NCI-H187 treated with DMSO at 0.1 percent for 48 hours (cell line): ENCODE measurements at places on chromosomes 5 and 9.

DNA sequence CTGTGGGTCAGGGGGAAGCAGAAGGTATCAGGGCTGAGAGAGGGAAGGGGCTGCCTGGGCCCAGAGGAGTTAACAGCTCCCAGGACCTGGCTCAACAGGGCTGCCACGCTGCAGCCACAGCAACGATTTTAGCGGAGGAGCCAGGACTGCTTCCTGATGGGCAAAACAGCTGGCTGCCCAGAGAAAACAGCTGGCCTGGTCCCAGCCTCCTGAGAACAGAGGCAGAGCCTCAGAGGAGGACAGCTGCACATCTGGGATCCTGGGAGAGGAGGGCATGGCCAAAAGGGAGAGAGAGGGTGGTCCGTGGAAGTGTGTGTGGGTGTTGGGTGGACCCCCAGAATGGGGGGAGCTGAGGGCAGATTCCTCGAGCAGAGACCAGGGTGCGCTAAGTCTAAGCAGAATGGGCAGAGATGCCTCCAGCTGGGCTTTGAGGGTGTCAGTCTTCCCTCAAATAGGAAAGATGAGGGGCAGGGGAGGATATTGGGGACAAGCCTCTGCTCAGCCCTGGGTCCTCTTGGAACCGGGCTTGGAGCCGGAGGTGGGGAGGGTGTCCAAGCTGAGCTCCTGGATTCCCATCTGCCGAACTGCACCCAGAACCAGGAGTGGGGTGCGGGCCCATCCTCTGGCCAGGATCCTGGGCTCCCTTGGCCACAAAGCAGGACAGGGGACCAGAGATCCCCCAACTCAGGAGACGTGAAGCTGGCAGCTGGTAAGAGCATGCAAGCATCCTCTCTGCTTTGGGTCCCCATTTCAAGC lies 9.1 kb upstream of the CERCAM start:
- no peak for DNase-seq

- DNase-seq: no peak
Measured at GRCh38 chr5:172559004-172559932, 81.8 kb upstream of the NEURL1B start.

DNA sequence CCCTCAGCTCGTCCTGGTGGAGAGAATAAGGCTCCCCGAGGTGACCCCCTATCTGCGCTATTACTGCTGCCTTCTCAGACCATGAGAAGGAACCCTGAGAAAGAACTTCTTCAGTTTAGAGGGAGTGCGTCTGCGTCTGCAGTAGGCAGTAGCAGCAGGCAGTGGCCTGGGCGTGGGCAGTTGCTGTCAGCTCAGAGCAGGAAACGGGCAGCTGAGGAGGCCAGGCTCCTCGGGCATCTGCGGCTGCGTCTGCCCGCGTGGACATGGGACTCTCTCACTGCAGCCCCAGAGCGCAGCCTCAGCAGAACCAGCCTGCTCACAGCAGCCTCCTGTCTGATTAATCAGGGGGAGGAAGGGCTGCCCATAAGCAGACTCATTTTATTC lies 49.8 kb upstream of the FCN1 start:
- no peak for DNase-seq

GRCh38 chr5:74386571-74387334 lies 253.8 kb downstream of the ENC1 start:
- DNase-seq: no peak

DNA sequence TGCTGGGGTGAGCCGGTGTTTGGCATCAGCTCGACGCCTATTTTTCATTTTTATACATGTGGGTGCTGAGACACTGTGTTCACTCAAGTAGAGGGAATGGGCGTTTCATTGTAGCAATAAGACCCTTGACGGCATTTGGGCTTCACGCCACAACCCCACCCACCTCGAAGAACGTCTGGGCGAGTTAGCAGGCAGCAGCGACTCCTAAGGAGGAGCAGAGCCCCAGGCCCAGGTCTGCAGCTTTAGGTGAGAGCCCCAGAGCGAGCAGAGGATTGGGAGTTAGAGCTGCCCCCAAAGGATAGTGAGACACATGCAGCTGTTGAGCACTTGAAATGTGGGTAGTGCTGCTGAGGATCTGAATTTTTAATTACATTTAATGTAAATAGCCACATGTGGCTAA lies 1.6 kb upstream of the ZFP62 start:
- DNase-seq: no peak

DNA sequence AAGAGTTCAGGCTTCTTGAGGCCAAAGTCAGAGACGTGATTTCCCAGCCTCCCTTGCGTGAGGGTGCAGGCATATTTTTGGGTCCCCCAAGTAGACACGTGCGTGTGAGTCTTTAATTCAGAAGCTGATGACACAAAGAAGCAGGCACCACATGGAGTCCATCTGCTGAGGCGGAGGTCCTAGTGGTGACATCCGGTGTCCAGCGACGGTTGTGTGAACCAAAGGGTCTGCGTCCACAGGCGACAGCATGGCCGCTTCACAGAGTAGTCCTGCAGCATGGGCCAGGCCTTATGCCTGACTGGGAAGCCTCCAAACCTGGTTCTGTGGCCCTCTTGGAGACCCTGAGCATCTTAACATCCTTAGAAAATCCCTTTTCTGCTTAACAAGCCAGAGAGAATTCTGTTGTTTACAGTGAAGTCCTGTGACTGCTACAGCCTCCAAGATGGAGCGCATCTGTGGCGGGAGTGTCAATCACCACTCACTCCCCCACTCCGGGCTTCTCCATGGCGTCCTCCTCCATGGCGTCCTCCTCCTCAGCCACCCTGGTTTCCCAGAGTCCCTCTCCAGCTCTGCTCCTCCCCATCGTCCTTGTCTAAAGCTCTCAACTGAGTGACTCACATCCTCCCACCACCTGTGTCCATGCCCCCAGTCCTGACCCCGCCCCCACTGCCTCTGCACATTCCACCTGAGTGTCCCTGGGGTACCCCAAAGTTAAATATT lies 133.8 kb downstream of the PAX5 start:
- DNase-seq: no peak

DNA sequence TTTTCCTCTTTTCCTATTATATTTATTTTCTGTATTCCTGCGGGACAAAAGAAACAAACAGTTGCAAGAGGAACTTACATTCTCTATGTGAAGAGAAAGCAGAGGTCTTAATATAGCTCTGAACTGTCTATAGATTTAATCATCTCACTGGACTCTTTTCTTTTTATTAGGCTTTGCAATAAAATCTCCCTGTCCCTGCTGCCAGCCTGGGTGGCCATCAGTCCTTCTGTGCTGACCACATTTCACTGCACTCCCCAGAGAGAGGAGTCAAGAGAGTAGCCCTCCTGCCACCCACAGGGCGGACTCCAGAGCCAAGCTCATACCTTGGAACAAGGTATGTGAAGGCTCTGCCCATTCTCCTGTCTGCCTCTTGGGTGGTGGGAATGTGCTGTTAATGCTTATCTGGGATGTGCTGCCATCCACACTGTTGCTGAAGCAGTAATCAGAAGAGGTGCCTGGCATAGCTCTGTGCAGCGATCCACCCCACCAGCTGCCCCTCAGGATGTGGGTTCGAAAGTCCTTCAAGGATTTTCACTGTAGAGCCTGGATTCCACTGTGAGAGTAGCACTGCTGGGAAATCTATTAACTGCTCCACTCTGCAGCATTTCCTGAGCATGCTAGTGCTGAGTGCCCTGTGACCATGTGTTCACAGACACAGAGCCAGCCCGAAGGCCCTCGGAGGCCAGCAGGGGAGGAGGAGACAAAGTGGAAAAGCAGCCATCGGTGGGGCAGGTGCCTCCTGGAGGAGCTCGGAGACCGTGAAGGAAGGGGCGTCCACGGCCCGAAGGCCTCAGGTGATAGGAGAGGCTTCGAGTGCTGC lies 334.6 kb downstream of the MED10 start:
- DNase-seq: no peak

GRCh38 chr9:6239694-6240093 lies 24.1 kb downstream of the IL33 start:
- no peak for DNase-seq

GRCh38 chr5:79842991-79843390 lies 148.1 kb downstream of the MTX3 start:
- no peak for DNase-seq

DNA sequence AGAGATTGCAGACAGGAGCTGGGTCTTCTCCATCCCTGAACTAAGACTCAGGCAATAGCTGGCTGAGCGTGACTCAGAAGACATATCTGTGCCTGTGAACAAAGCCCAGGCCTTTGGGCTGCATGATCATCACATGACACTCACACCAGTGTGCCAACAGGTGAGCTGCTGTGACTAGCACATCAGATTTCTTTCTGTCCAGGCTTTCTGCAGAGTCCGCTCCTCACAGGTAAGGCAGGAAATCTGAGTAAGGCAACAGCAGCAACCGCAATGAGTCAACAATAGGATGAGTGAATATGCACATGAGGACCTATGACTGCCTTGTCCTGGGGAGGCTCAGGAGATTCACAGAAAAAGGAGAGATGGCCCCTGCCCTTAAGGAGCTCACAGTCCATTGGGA lies 293.6 kb downstream of the ACTL7B start:
- no peak for DNase-seq

DNA sequence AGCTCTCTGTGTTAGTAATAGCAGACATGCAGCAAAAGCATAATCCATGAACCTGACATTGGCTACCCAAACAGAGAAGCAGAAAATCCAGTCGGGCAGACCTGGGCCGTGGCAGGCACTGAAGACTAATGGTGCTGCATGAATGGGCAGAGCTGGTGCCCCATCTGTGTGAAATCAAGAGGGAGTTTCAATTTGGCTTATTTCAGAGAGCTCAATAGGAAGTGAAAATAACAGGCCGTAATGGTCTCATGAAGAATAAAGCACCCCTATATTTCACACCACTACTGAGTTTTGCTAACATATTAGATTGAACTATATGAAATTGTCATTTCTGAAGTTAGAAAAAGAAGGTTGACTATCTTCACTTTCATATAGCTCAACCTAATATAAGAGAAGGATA lies 149.7 kb downstream of the ENC1 start:
- no peak for DNase-seq

DNA sequence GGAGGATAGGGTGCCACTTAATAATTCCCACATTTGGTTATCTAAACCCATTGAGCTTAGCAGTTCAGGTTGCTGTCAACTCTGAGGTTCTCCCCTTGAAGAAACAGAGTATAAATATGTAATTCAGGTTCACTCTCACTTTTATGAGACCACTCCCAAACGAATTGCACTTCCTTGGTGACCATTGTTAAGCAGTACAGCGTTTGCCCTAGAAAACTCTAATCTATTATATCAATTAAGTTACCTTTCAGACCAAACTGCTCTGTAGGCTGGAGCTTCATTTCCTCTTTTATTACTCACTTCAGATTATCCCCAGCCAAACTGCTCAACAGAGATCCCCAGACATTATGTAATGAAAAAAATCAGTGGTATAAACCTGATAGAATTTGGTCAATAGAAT lies 1317.0 kb upstream of the ACO1 start:
- DNase-seq: no peak

DNA sequence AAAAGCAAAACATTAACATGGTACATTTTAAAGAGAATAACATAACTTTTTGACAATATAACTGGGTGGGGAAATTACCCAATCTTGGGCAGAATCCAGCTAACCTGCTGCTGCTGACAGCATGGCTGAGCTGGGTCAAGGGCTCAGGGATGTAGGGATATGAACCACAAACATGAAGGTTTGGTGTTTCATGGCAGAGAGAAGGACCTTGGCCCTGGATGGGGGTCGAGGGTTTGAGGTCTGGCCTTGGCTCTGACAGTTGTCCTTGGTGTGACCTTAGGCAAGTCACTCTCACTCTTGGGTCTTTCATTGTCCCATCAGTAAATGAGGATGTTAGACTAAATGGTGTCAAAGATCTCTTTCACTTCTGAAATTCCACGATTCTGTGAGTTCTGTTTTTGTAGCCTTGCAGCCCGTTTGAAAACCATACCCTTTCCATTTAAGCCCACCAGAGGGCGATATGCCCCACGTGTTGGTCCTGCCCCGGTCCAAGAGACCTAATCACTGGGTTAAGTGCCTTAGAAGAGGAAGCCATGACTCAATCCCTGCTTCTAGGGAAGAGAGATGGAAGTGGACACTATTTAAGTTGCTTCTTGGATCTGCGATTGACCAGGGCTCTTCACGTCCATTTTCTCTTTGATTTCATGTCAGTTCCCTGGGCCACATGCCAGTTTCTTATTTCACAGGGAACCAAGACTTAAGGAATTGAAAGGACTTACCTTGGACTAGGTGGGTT lies 56.8 kb upstream of the TEX48 start:
- peak; percentile 16 for DNase-seq

- no peak for DNase-seq
Measured at GRCh38 chr9:37229882-37230482, 109.6 kb downstream of the ZCCHC7 start.

GRCh38 chr5:33891788-33892619 lies at the start of gene ADAMTS12:
ADAMTS12 (minus strand) TSS chr5:33891990; CDS start chr5:33891856, 134 bp downstream.
- DNase-seq: no peak

DNA sequence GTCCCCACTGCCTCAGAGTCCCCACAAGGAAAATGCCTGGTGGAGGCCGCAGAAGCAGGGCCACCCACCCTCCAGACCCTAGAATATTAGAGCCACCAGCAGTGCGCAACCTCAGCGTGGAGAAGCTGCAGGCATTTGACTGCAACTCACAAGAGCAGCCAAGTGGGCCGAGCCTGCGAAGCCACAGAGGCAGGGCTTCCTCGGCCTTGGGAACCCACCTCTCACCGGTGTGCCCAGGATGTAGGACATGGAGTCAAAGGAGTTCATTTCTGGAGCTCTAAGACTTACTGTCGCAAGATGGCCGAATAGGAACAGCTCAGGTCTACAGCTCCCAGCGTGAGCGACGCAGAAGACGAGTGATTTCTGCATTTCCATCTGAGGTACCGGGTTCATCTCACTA lies 397.9 kb upstream of the PIK3R1 start:
- DNase-seq: no peak

- DNase-seq: no peak
Measured at GRCh38 chr5:132479111-132479951, 11.2 kb downstream of the IRF1 start.

GRCh38 chr5:13704396-13704795 lies 240.1 kb downstream of the DNAH5 start:
- no peak for DNase-seq

DNA sequence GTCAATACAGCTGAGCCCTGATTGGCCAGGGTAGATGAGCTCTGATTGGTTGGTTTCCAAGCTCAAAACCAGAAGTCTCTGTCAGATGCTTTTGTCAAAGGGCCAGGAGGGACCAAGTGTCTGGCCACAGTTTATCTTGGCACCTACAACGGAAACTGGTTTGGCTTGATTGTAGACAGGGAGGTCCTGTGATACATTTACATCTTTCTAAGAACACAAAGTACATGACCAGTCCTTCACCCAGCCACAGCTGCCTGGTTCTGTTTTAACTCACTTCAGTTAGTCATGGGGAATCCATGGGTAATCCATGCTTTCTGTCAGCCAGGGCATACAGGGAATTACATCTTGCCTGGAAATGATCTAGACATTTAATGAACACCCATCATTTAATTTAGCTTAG lies 171.2 kb downstream of the SLC12A2 start:
- DNase-seq: no peak

- DNase-seq: no peak
Measured at GRCh38 chr5:101580591-101580990, 677.5 kb upstream of the ST8SIA4 start.

DNA sequence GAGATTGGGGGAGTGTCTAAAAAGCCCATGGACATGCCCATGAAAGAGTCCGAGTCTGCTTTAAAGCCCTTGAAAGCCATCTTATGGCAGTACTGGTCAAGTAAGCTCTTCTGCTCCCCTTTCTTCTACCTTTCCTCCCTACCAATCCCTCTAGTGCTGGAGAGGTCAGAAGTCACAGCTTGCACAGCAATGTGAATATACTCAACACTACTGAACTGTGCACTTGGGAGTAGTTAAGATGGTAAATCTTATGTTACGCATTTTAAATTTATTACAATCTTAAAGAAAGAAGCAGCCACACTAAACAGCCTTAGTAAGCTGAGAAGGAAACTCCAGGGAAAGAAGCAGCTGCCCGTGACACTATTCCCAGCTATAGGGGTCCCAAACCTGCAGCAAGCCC lies 12.3 kb upstream of the TRAF1 start:
- no peak for DNase-seq
